Peyer's patch (tissue), 4 donors: ENCODE measurements at places on chromosomes 2 and 18. TPM values are rescaled to one million over a fixed set of nuclear protein-coding genes. Genes with fewer than 3 reads are reported as not detected.

DNA sequence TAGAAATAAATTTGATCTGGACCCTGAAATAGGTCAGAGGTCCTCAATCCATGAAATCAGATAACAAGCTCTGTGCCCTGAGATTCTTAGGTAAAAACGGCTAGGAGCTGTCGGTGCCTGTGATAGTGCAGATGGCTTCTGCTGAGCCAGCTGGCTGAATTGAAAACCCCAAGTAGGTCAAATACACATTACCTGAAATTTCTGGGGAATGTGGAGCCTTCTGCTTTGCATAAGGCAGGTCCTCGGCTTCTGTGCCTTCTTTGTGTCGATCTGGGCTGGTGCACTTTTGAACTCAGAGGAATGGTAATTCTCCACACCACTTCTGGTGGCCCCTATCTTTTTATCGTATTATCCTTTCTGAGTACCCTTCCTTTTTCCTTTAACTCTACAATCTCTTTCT is 66.6 kb downstream of the CNTNAP5 start:
- no peak overlapping the region for H3K4me3 ChIP-seq
- no peak overlapping the region for H3K27ac ChIP-seq
- H3K27me3 ChIP-seq = no peaks in the 10 kb centered on the region
- no peaks in the 10 kb centered on the region for H3K4me1 ChIP-seq

- H3K27me3 ChIP-seq = no peaks in the 10 kb centered on the region
- peaks cover 5% of the 10 kb centered on the region for H3K4me1 ChIP-seq
- DNase-seq = peak; percentile 69
- peak within 1 kb of the TSS; percentile 88 for H3K27ac ChIP-seq
Measured at GRCh38 chr18:9708057-9708433, at the start of gene RAB31. Gene RAB31, plus strand, starts transcription at chr18:9708301. Its CDS starts 105 bp downstream, at chr18:9708406.

The TGFA gene
- total RNA-seq = 42.0 TPM

GRCh38 chr18:8706791-8707555 is 1.6 kb downstream of the MTCL1 start:
- DNase-seq = peak; percentile 67
- H3K36me3 ChIP-seq = no peaks in the 10 kb centered on the region
- peaks cover 6% of the 10 kb centered on the region for H3K27me3 ChIP-seq
- H3K27ac ChIP-seq = peak overlapping the region; percentile 36

The TPRKB gene
- total RNA-seq = 17.3 TPM

- DNase-seq = no peak
- no peaks in the 10 kb centered on the region for H3K36me3 ChIP-seq
- peak overlapping the region; percentile 60 for H3K27ac ChIP-seq
- peak overlapping the region; percentile 5 for H3K4me3 ChIP-seq
- no peaks in the 10 kb centered on the region for H3K27me3 ChIP-seq
Measured at GRCh38 chr2:65031341-65032018, 24.7 kb upstream of the CEP68 start.

DNA sequence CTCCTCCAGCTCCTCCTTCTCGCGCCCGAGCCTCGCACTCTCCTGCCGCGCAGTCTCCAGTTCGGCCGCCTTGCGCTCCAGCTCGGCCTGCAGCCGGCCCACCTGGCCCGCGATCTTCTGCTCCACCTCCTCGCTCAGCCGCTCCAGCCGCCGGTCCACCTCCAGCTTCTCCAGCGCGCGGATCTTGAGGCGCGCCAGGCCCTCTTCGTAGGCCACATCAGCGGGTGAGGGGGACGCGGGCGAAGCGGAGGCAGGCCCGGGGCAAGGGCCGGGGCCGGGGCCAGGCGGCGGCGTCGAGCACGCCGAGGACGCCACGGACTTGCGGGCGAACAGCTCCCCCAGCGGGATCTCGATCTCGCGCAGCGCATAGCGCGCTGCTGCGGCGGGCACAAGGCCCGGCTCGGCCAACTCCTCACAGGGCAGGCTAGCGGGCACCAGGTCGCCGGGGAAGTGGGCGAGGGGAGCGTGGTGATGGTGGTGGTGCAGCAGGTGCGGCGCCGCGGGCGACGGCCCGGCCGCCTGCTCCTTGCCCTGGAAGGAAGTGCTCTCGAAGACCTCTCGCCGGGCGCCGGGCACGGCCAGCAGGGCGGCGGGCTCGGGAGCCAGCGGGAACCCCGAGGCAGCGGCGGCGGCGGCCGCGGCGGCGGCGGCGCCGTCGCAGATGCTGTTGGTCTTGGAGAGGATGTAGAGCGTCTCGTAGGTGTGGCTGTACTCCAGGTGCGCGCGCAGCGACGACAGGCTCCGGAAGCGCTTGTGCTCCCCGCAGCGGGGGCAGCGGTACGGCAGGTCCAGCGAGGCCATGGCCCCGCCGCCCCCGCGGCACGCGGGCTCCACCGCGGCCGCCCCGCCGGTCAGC is 15.2 kb downstream of the FBXO41 start:
- H3K4me1 ChIP-seq = no peaks in the 10 kb centered on the region
- no peaks in the 10 kb centered on the region for H3K36me3 ChIP-seq
- peak; percentile 89 for DNase-seq
- no peak overlapping the region for H3K27ac ChIP-seq
- peaks cover 4% of the 10 kb centered on the region for H3K27me3 ChIP-seq

The SCN1A gene
- total RNA-seq = not detected

DNA sequence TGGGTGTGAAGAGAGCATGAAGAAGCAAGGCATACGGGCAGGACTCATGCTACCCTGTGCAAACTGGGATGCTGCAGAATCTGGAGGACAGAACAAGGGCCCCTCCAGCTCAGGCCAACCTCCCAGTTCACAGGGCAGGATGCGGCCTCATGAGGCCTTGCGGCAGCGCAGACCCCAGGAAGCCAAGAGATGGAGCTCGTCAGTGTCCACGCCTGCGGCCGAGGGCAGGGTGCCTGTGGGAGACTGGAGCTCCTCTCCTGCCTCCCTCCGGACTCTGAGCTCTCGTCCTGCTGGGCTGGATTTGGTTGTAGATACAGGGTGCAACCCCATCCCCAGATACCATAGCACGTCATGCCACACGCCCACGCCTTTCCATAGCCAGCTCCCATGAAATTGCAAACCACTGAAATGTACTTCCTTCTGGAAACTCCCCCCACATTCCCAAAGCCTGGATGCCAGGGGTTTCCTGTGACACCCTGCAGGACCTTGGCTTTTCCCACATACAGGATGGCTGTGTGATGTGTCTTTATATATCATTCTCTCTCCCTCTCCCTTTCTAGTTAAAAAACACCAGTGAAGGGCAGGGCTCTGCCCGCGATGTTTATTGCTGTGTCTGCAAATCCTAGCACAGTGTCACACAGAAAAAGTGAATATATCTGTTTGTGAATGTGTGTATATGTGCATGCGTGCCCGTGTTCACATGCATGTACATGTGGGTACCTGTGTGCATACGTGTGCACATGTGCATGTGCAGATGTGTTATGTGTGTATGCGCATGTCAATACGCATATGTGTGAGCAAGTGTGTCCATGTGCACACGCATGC is 12.3 kb upstream of the SNTG2 start:
- no peaks in the 10 kb centered on the region for H3K4me1 ChIP-seq
- H3K36me3 ChIP-seq = no peaks in the 10 kb centered on the region
- H3K4me3 ChIP-seq = no peak overlapping the region
- H3K27ac ChIP-seq = no peak overlapping the region
- DNase-seq = no peak

GRCh38 chr2:100891906-100892642 is 72.1 kb downstream of the NPAS2 start:
- H3K27ac ChIP-seq = no peak overlapping the region
- no peaks in the 10 kb centered on the region for H3K4me1 ChIP-seq
- H3K4me3 ChIP-seq = no peak overlapping the region
- H3K27me3 ChIP-seq = no peaks in the 10 kb centered on the region
- H3K36me3 ChIP-seq = no peaks in the 10 kb centered on the region

GRCh38 chr18:70496353-70497294 is 207.8 kb downstream of the SOCS6 start:
- no peak overlapping the region for H3K27ac ChIP-seq
- no peak for DNase-seq
- no peaks in the 10 kb centered on the region for H3K27me3 ChIP-seq
- no peaks in the 10 kb centered on the region for H3K4me1 ChIP-seq
- no peak overlapping the region for H3K4me3 ChIP-seq
- H3K36me3 ChIP-seq = no peaks in the 10 kb centered on the region

The UNC80 gene
- not detected for total RNA-seq

The CLIP4 gene
- 14.2 TPM for total RNA-seq

The ENOSF1 gene
- 147 TPM for total RNA-seq

The TMBIM1 gene
- 431 TPM for total RNA-seq

GRCh38 chr18:23982155-23983079 is 32.1 kb upstream of the TTC39C start:
- H3K27me3 ChIP-seq = no peaks in the 10 kb centered on the region
- no peaks in the 10 kb centered on the region for H3K36me3 ChIP-seq
- peak; percentile 70 for DNase-seq
- H3K4me1 ChIP-seq = no peaks in the 10 kb centered on the region
- no peak overlapping the region for H3K4me3 ChIP-seq

GRCh38 chr2:636641-637405 is 40.4 kb downstream of the TMEM18 start:
- H3K4me1 ChIP-seq = no peaks in the 10 kb centered on the region
- peak overlapping the region; percentile 41 for H3K4me3 ChIP-seq
- no peaks in the 10 kb centered on the region for H3K27me3 ChIP-seq
- DNase-seq = peak; percentile 83

The TUBB8B gene
- not detected for total RNA-seq

The LOXHD1 gene
- not detected for total RNA-seq

The PID1 gene
- 64.4 TPM for total RNA-seq

The FRZB gene
- total RNA-seq = 3.0 TPM

The UGT1A5 gene
- total RNA-seq = 15.0 TPM

The GALNT14 gene
- 13.3 TPM for total RNA-seq

The SERPINB10 gene
- total RNA-seq = not detected

The SLC14A1 gene
- total RNA-seq = 1.7 TPM

DNA sequence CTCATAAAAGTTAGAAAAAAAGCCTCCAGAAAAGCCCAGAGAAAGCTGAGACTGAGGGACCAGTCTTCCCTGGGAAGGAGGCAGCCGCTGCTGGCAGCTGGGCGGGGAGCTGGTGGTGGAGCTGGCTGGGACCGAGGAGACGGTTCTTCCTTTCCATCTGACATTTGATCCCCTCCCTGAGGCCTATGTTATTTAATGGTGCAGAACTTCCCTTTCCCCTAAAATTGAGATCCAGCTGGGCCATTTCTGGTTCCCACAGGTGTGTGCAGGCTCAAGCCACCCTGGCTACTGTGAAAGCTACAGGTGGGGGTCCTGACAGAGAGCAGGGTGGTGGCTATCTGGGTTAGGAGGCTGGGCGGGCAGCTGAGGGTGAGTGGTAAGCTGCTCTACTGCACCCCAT is 81.5 kb upstream of the FZD7 start:
- H3K27ac ChIP-seq = no peak overlapping the region
- no peaks in the 10 kb centered on the region for H3K36me3 ChIP-seq
- no peaks in the 10 kb centered on the region for H3K27me3 ChIP-seq
- DNase-seq = no peak
- H3K4me1 ChIP-seq = no peaks in the 10 kb centered on the region

The CTLA4 gene
- 42.1 TPM for total RNA-seq

DNA sequence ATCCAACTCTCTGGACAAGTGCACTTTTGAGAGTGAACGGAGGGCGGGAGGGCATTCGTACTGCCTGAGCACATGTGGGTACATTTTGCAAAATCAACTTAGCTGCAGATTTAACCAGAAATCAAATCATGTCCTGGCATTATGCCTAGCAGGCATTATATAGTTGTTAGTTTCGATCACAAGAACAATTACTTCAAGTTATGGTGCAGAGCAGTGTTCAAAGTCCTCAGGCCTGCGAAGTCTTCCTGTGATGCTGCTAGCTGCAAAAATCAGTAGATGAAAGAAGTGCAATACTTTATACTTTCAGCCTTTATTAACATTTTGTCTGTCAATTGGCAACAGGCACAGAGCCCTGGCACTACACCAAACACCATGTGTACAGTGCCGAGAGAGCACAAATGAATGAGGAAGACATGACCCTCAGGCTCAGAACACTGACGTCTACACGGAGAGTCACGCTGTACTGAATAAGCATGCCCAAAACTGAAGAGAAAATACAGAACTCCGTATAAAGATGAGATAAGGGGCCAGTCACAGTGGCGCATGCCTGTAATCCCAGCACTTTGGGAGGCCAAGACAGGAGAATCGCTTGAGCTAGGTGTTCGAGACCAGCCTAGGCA is 92.1 kb upstream of the CREB1 start:
- peak; percentile 47 for DNase-seq
- H3K4me1 ChIP-seq = no peaks in the 10 kb centered on the region

- H3K4me3 ChIP-seq = no peak overlapping the region
- peaks cover 26% of the 10 kb centered on the region for H3K4me1 ChIP-seq
- H3K27me3 ChIP-seq = no peaks in the 10 kb centered on the region
- no peaks in the 10 kb centered on the region for H3K36me3 ChIP-seq
Measured at GRCh38 chr2:8543383-8544170, 138.3 kb upstream of the ID2 start.

GRCh38 chr18:77762642-77763041 is 513.0 kb downstream of the GALR1 start:
- no peaks in the 10 kb centered on the region for H3K27me3 ChIP-seq
- H3K4me1 ChIP-seq = no peaks in the 10 kb centered on the region
- no peaks in the 10 kb centered on the region for H3K36me3 ChIP-seq
- no peak overlapping the region for H3K4me3 ChIP-seq
- no peak for DNase-seq

The ATG4B gene
- 133 TPM for total RNA-seq

DNA sequence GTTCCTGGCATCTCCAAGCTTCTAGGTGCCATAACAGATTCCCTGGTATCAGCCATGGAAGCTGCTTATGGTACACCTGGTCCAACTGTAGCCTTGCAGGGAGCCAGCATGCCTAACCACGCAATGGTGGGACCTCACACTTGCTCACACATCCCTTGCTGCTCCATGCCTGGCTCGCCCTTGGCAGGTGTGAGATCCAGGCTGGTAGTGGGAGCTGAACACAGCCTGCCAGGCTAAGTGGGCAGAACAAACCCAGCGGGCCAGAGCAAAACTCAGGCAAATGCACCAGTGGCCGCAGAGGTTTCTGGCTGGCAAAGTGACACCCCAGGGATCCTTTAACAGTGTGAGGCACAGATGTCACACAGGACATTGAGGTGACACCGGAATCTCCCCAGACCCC is 185.8 kb downstream of the NDUFA10 start:
- H3K4me1 ChIP-seq = no peaks in the 10 kb centered on the region
- H3K4me3 ChIP-seq = no peak overlapping the region
- H3K27me3 ChIP-seq = no peaks in the 10 kb centered on the region
- no peaks in the 10 kb centered on the region for H3K36me3 ChIP-seq

- peak; percentile 85 for DNase-seq
- no peaks in the 10 kb centered on the region for H3K27me3 ChIP-seq
- H3K4me3 ChIP-seq = no peak overlapping the region
- H3K36me3 ChIP-seq = no peaks in the 10 kb centered on the region
- peak overlapping the region; percentile 75 for H3K27ac ChIP-seq
Measured at GRCh38 chr2:121202541-121203310, 82.3 kb downstream of the TFCP2L1 start.

The SIX3 gene
- not detected for total RNA-seq

GRCh38 chr18:55083461-55083860 is 124.2 kb upstream of the CCDC68 start:
- DNase-seq = no peak
- no peaks in the 10 kb centered on the region for H3K27me3 ChIP-seq
- H3K27ac ChIP-seq = no peak overlapping the region
- no peak overlapping the region for H3K4me3 ChIP-seq
- no peaks in the 10 kb centered on the region for H3K36me3 ChIP-seq

GRCh38 chr2:144472911-144473310 is 47.0 kb downstream of the ZEB2 start:
- H3K36me3 ChIP-seq = no peaks in the 10 kb centered on the region
- DNase-seq = no peak
- no peak overlapping the region for H3K27ac ChIP-seq

GRCh38 chr2:98188351-98189046 is 101.5 kb downstream of the VWA3B start:
- no peaks in the 10 kb centered on the region for H3K4me1 ChIP-seq
- no peaks in the 10 kb centered on the region for H3K36me3 ChIP-seq
- H3K27ac ChIP-seq = no peak overlapping the region
- H3K27me3 ChIP-seq = no peaks in the 10 kb centered on the region
- no peak for DNase-seq
